ENCODE measurements at places on chromosomes 1 and 21.

DNA sequence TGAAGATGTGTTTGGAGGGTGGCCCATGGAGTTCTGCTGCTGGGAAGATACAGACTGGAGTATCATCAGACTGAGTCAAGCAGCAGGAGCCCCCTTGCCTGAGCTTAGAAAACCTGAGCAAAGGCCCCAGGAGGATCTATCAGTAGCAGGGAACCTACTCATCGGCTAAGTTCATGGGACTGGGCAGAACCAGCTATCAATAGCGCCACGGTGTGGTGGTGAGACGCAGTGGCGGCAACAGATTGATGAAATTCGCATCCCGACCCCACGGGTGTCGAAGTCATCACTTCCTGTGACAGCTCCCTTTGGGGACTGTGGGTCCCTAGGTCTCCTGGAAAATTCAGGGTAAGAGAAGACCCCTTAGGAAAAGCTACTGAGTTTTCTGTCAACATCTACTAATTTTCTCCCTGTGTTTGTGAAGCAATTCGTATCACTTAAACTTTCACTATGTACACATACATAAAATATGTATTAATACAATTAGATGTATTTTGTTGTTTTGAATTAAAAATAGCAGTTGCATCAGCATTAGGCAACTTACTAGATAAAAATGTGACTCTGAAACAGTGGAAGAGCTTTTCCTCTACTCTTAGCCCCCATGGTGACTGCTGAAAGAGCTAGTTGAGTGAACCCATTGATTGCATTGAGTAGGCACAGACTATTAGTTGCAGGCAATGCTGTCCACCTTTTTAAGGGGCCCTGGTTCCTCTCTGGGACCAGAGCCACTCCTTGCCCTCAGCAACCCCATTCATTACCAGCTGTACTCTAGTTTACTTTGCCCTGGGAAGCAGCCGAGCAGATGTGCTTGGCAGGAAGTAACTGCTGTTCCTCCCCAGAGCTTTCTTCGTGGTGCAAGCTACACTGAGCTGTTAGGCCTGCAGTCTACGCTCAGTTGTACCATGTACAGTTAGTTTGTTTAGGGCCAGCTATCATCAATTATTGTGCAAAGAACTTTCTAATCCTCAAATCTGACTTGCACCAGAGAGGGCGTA is 7.3 kb upstream of the CACNA1S start:
- no peak for DNase-seq

GRCh38 chr1:147169840-147170674 is 2.2 kb downstream of the PRKAB2 start:
- no peak for DNase-seq

DNA sequence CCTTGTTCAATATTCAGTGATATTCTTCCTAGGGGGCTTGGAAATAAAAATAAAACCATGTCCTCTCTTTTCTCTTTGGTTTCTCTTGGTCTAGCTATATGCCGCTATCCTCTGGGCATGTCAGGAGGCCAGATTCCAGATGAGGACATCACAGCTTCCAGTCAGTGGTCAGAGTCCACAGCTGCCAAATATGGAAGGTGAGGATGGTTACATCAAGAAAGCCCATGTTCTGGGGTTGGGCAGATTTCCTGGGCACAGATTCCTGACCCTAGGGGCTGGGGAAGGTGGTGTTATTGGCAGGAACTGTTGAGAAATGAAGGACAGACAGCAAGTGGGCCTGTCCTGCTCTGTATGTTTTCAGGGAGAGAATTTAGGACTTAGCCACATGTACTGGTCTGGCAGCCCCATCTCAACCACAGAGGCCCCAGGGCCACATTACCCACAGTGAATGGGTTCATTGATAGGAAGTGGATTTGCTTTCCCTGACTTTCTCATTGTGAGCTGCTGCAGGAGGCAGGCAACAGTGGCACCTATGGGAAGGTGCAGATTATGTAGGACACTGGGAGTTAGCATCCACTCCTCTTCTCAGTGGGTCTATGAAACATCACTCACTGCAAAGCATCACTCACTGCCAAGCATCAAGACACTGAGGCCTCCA is 37.4 kb upstream of the HSD17B7 start:
- no peak for DNase-seq

DNA sequence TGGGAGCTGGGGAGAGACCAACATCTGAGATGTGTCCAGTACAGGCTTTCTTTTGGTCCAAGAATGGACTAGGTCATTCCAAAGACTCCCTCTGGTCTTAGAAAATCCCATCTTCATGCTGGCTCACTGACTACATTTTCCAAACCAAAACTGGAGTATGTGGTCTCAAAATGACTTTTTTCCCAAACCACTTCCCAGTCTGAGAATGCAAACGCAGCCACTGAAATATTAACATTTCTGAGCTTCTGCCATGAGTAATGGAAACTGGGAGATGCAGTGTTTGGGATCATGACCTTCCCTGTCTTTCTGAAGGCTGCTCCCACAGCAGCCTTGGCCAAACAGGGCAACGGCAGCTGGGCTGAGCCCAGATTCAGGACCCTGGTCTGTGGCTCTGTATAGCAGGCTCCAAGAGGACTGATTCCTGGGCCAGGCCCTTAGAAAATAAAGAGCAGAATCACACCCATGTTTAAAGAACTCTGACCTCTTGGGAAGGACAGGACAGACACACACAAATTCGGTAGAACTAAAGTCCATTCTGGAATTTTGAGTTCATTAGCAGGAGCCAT is 62.1 kb upstream of the CNTN2 start:
- no peak for DNase-seq

Data from activated CD8-positive, alpha-beta memory T cell treated with anti-CD3 and anti-CD28 coated beads for 4 hours (primary cell).